ENCODE measurements at places on chromosomes 1 and 21. TPM values are rescaled to one million over a fixed set of nuclear protein-coding genes. Genes with fewer than 3 reads are reported as not detected.

Gene ERRFI1
- total RNA-seq = 3.6 TPM

Gene RPTN
- total RNA-seq = not detected

Gene DNASE2B
- not detected for total RNA-seq

Gene CLDN17
- not detected for total RNA-seq

Gene VSIG8
- not detected for total RNA-seq

Gene VTCN1
- total RNA-seq = not detected

Gene TEKT2
- total RNA-seq = 0.22 TPM

Gene NOC2L
- 50.2 TPM for total RNA-seq

Gene KCNC4
- 16.5 TPM for total RNA-seq

Gene MX1
- 86.3 TPM for total RNA-seq

GRCh38 chr1:83012950-83013349 is 986.0 kb downstream of the TTLL7 start:
- H3K36me3 ChIP-seq = no peaks in the 10 kb centered on the region
- no peak overlapping the region for H3K27ac ChIP-seq
- no peaks in the 10 kb centered on the region for H3K27me3 ChIP-seq
- H3K4me3 ChIP-seq = no peak overlapping the region
- no peak for DNase-seq

DNA sequence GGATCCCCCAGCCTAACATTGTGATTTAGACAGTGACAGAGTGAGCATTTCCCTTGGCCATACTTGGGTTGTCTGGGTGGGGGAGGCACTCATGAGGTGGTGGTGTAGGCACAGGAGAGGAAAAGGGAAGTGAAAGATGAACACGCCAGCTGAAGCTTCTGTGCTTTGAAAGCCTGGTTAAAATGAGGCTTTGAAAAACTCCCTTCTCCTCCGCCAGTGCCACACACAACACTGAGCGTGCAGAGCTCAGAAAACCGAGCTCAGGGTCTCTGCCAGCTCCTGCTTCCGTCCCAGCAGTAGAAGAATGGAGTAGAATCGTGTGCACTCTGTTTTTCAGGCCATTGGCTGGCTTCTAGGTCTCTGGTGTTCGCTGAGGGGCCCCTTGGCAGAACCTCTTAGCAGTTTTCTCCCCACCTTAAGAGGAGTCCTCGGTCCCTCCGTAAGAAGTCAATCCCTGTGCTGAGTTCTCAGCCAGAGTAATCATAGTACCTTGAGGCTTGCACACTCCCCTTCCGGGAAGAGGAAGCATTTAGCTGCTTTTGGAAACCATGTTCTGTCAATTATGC is 12.9 kb downstream of the PLEKHM2 start:
- peak overlapping the region; percentile 51 for H3K4me3 ChIP-seq
- DNase-seq = peak; percentile 11
- peaks cover 11% of the 10 kb centered on the region for H3K36me3 ChIP-seq
- H3K27me3 ChIP-seq = no peaks in the 10 kb centered on the region

DNA sequence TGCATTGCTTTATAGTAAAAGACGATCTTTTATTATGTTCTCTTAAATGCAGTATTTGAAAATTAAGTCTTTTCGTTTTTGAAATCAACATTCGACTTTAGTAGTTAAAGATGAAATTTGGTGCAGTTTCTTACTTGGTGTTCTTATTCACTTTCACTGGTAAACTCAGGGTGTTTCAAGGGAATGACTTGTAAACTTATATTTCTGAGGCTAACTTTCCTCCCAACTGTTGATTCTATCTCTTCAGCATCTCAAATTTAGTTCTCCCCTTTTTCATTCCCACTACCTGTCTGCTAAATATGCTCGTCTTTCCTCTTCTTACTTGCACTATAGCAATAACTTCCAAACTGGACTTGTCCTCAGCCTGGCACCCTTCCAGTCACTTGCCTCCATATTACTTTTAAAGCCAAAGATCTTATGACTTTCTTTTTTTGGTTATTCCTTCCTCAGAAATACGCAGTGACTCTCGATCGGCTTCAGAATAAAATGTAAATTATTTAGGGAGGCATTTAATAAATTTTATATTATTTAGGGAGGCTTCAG is 988 bp downstream of the SLC35A3 start:
- peak overlapping the region; percentile 80 for H3K4me3 ChIP-seq
- H3K36me3 ChIP-seq = peaks cover 18% of the 10 kb centered on the region
- H3K27ac ChIP-seq = peak overlapping the region; percentile 71
- peaks cover 11% of the 10 kb centered on the region for H3K4me1 ChIP-seq
- H3K27me3 ChIP-seq = no peaks in the 10 kb centered on the region

DNA sequence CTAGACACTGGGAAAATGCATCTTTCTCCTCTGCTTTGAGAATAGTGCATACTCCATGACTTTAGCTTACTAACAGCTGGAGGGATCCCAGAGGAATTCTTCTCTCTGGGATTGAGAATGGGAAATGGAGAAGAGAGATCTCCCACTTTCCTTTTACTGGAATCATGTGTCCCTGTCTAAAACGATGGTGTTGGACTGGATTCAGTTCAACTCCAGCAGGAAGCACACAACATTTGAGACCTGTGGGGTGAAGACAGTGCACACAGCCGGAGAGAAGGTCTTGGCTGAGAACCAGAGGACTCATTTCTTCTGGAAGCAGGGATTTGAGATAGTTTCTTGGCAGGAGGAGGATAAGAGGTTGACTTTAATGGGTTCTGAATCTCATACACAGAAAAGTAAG is 58.7 kb downstream of the TRABD2B start:
- no peak overlapping the region for H3K27ac ChIP-seq
- no peaks in the 10 kb centered on the region for H3K36me3 ChIP-seq
- no peaks in the 10 kb centered on the region for H3K4me1 ChIP-seq
- no peaks in the 10 kb centered on the region for H3K27me3 ChIP-seq

- no peaks in the 10 kb centered on the region for H3K36me3 ChIP-seq
- H3K4me3 ChIP-seq = no peak overlapping the region
- H3K27me3 ChIP-seq = peaks cover 22% of the 10 kb centered on the region
- H3K4me1 ChIP-seq = no peaks in the 10 kb centered on the region
- no peak for DNase-seq
- no peak overlapping the region for H3K27ac ChIP-seq
Measured at GRCh38 chr1:18199462-18199861, 91.9 kb downstream of the IGSF21 start.

- no peak overlapping the region for H3K4me3 ChIP-seq
- H3K4me1 ChIP-seq = peaks cover 10% of the 10 kb centered on the region
- no peak overlapping the region for H3K27ac ChIP-seq
- DNase-seq = no peak
- H3K27me3 ChIP-seq = no peaks in the 10 kb centered on the region
- H3K36me3 ChIP-seq = no peaks in the 10 kb centered on the region
Measured at GRCh38 chr1:192534666-192535065, 40.9 kb upstream of the RGS1 start.

DNA sequence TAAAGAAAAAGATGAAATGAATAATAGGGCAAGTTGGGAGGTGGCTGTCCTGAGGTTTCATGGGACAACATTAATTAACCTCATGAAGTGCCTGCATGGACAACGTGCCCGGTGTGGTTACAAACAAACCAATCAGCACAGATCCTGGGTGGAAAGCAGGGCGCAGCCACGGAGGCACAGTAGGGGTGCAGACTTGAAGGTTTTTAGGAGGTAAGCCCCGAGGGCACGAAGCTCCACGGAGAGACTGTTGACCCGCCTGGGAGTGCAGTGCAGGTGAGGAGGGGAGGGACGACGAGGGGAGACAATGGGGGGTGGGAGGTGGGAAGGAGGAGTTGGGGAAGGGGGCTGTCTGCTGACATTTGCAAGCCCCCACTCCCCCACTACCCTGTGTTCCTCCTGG is 2.3 kb upstream of the RIPK4 start:
- peak overlapping the region; percentile 48 for H3K4me3 ChIP-seq
- H3K4me1 ChIP-seq = peaks cover 36% of the 10 kb centered on the region
- DNase-seq = no peak
- peaks cover 63% of the 10 kb centered on the region for H3K27me3 ChIP-seq

DNA sequence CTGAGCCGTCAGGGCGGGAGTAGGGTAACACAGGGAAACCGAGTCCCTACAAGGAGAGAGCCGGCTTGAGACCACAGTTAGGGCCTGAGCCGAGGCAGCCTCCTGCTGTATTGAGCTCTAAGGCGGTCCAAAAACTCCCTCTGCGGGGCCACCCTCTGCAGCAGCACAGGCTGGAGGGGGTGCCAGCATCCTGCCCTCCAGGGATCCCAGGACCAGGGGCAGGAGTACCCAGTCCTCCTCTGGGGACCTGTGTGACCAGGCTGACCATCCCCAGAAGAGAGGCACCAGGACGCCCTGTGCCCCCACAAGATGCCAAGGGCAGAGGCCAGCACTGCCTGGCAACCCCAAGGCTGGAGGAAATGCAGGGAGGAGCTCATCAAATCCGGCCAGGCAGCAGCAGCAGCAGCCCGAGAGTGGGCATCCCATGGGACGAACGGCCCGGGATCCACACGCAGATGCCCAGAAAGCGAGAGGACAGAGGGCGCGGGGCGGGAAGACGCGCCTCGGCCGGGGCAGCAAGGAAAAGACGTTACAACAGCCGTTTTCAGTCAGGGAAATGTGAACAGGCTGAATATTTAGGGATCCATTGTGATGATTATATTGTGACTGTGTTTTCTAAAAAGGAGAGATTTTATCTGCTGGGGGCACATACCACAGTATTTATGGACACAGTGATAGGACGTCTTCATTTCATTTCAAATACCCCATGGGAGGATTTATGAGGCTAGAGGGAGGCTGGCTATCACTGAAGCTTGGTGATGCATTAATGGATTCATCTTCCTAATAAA is 57.1 kb upstream of the COL18A1 start:
- H3K27me3 ChIP-seq = no peaks in the 10 kb centered on the region
- H3K27ac ChIP-seq = no peak overlapping the region
- H3K36me3 ChIP-seq = no peaks in the 10 kb centered on the region
- H3K4me3 ChIP-seq = no peak overlapping the region
- H3K4me1 ChIP-seq = no peaks in the 10 kb centered on the region

GRCh38 chr1:22500058-22500457 is 48.4 kb downstream of the ZBTB40 start:
- no peaks in the 10 kb centered on the region for H3K27me3 ChIP-seq
- H3K27ac ChIP-seq = no peak overlapping the region
- no peak for DNase-seq
- H3K4me1 ChIP-seq = no peaks in the 10 kb centered on the region
- H3K36me3 ChIP-seq = peaks cover 32% of the 10 kb centered on the region

Data from CD4-positive, alpha-beta T cell (primary cell).